NCI-H1092 treated with DMSO at 0.1 percent for 48 hours (cell line): ENCODE measurements at places on chromosomes 5 and 9.

GRCh38 chr5:169767938-169768337, 130.9 kb downstream of the DOCK2 start:
- DNase-seq = no peak

DNA sequence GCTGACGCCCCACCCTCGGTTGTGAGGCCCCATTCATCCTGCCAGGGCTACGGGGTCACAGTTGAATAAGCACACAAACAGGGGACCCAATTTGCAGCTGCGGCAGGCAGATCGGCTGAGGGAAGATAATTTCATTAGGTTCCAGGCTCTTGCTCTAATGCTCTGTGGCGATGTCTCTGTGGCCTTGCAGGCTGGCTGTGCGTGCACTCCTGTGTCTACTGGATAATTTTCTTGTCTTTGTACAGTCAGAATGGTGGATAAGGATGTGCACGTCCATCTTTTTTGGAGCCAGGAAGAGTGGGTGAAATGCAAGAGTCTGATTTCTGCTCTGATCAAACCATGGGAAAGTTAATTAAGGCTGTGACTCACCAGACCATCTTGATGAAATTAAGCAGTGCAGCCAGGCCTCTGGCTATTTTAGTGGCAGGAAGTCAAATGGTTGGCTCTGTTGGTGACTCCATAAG, 39.2 kb downstream of the NSG2 start:
- DNase-seq = no peak

GRCh38 chr5:134995850-134996402, 28.2 kb downstream of the CATSPER3 start:
- DNase-seq = no peak

- DNase-seq = no peak
Measured at GRCh38 chr5:149823375-149823774, 93.3 kb downstream of the PPARGC1B start.

DNA sequence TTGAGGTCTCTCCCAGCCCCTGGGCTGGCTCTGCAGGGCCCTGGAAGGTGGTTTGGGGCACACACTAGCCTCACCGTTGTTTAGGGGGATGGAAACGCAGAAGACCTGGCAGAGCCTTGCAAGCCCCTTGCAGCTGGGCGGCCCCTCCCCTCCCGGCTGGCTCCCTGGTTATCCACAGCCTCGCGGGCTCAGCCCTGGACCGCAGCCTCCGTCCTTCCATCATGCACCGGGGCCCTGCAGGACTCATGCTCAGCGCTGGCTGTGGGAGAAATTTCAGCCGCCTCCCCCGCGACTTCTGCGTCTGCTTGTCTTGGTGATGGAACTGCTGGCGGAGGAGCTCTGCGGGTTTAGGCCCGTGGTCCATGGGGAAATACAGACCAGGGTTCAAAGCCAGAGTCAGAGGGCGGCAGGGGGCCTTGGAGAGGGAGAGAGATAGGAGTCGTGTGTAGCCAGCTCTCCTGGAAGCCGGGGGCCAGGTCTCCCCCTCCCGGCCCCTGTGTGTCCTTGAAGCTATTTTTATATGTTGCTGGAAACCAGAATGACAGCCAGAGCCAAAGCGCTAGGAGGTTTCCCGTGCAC, 75.8 kb upstream of the IER5L start:
- DNase-seq = no peak

GRCh38 chr5:177545487-177546257, 8.7 kb downstream of the FAM193B start:
- no peak for DNase-seq

GRCh38 chr9:121772600-121773285, 121.3 kb downstream of the DAB2IP start:
- DNase-seq = no peak

DNA sequence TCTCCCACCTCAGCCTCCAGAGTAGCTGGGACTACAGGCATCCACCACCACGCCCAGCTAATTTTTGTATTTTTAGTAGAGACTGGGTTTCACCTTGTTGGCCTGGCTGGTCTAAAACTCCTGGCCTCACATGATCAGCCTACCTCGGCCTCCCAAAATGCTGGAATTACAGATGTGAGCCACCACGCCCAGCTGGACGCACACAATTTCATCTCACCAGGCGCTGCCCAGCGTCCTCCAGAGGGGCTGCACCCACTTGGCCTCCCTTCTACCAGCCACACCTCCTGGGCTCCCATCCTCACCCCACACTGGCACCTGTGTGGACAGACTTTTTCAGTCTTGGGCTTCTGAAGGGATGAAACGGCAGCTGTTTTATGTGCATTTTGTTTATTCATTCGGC, 3.8 kb upstream of the EXOC3 start:
- DNase-seq = no peak

- DNase-seq = no peak
Measured at GRCh38 chr5:111856876-111857466, 100.0 kb upstream of the NREP start.

DNA sequence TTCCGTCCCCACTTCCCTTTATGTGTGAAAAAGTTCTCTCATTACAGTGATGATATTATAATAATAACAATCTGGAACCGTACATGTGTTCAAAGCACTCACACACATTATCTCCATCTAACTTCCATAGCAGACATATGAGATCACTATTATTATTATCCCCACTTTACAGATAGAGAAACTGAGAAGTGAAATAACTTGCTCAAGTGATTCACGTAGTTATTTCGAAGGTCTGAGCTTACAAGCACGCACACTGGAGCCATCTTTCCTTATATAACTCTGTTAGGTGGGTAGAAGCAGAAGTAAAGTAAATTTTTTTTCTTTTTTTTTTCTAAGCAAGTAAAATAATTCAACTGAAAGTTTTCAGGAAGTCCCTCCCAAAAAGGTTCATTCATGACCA, 62.9 kb upstream of the PTGER4 start:
- DNase-seq = no peak

DNA sequence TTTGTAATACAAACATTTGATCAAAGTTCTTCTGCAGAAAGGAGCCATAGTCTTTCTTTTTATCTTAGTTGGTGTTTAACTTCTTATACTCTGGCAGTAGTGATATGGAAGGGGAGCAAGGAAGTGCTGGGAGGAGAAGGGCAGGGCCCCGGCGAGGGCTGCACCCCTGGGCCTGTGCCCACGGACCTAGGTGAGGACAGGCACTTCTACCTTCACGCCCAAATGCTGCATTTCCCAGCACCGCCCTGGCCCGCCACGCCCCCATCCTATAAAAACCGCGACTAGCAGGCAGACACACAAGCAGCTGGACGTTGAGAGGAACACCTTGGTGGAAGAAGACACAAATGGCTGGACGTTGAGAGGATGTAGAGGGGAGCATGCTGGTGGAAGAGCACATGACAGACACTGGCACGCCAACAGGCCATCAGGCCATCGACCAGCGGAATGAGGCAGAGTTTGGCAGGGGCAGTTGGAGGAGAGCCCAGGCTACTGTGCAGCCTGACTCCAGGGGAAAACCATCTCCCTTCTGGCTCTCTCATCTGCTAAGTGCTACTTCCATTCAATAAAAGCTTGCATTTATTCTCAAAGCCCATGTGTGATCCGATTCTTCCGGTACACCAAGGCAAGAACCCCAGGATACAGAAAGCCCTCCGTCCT, 81.5 kb upstream of the C9orf72 start:
- no peak for DNase-seq

- DNase-seq = no peak
Measured at GRCh38 chr9:123933440-123934212, 3.7 kb upstream of the DENND1A start.
